ENCODE measurements at places on chromosomes 3 and 15.

GRCh38 chr15:45179221-45179985 lies 8.4 kb downstream of the SHF start:
- DNase-seq = peak; percentile 48

- DNase-seq = no peak
Observed at GRCh38 chr15:33100314-33100713, 94.2 kb downstream of the FMN1 start.

- DNase-seq = no peak
Observed at GRCh38 chr3:190180268-190180667, 59.6 kb upstream of the P3H2 start.

DNA sequence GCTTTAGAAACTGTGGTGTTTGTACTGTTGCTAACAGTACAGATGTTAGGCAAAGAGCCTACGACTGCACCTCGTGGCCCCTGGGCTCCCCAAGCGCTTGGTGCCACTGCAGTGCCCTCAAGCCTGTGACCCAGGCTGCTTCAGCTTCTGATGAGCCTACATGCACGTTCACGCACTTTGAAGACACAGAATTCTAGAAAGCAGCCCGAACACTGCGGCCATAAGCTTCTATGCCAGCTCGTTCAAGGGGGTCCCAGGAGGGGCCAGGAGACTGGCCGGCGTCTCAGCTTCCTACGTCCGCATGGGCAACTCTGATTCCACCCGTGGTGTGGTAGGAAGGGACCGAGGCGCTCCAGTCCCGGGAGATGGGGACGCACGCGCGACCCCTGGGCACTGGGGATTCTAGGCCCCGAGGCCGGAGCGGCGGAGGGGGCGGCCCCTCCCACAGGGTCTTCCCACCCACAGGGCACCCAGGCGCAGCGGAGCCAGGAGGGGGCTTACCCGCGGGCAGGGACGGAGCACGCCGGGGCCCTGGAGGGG lies 653 bp downstream of the MYO5C start:
- DNase-seq = no peak

Data from body of pancreas (tissue), 4 donors.